ENCODE measurements at places on chromosomes 16 and 17. TPM values are rescaled to one million over a fixed set of nuclear protein-coding genes. Genes with fewer than 3 reads are reported as not detected.

The CD79B gene
- 3.1 TPM for polyA plus RNA-seq

The IRF8 gene
- polyA plus RNA-seq, result 4.8 TPM

The TBC1D24 gene
- polyA plus RNA-seq, result 21.8 TPM

The ZP2 gene
- 0.43 TPM for polyA plus RNA-seq

The LDHD gene
- 1.6 TPM for polyA plus RNA-seq

The GLTPD2 gene
- polyA plus RNA-seq, result 0.54 TPM

The SYNGR3 gene
- 0.72 TPM for polyA plus RNA-seq

The TCAP gene
- polyA plus RNA-seq, result 328 TPM

The NLRC5 gene
- polyA plus RNA-seq, result 4.0 TPM

The CHD9 gene
- polyA plus RNA-seq, result 46.8 TPM

The GUCY2D gene
- polyA plus RNA-seq, result not detected

The GAS2L2 gene
- polyA plus RNA-seq, result not detected

The PAQR4 gene
- polyA plus RNA-seq, result 6.6 TPM

The CACNG1 gene
- 214 TPM for polyA plus RNA-seq

The GAST gene
- not detected for polyA plus RNA-seq

The SEPTIN1 gene
- 2.0 TPM for polyA plus RNA-seq

The TEX14 gene
- polyA plus RNA-seq, result 5.0 TPM

The PLXDC1 gene
- 5.6 TPM for polyA plus RNA-seq

The CRLF3 gene
- polyA plus RNA-seq, result 13.8 TPM

The OR1A1 gene
- polyA plus RNA-seq, result 0.10 TPM

The ZNF469 gene
- polyA plus RNA-seq, result 5.9 TPM

The IL34 gene
- polyA plus RNA-seq, result 6.7 TPM

The FBXL16 gene
- polyA plus RNA-seq, result 0.44 TPM

The ADAMTS18 gene
- 0.68 TPM for polyA plus RNA-seq

The PDPK1 gene
- polyA plus RNA-seq, result 32.3 TPM

The NPIPB6 gene
- 1.8 TPM for polyA plus RNA-seq

The METRNL gene
- 37.8 TPM for polyA plus RNA-seq

The AATK gene
- polyA plus RNA-seq, result 8.7 TPM

The NLRC3 gene
- polyA plus RNA-seq, result 1.0 TPM

The FAM117A gene
- 17.0 TPM for polyA plus RNA-seq

The MFAP4 gene
- polyA plus RNA-seq, result 269 TPM

The C17orf107 gene
- 1.4 TPM for polyA plus RNA-seq

The PMFBP1 gene
- polyA plus RNA-seq, result 1.3 TPM

The DVL2 gene
- polyA plus RNA-seq, result 35.9 TPM

The CCR7 gene
- polyA plus RNA-seq, result 0.35 TPM

The CRYM gene
- not detected for polyA plus RNA-seq

The ABCA5 gene
- 20.9 TPM for polyA plus RNA-seq

The KCNJ18 gene
- polyA plus RNA-seq, result not detected

The GNG13 gene
- polyA plus RNA-seq, result not detected

The OR3A2 gene
- polyA plus RNA-seq, result 0.11 TPM

The MYL11 gene
- 7,940 TPM for polyA plus RNA-seq

The CHST4 gene
- polyA plus RNA-seq, result not detected

The MPP2 gene
- polyA plus RNA-seq, result 4.0 TPM

The PERCC1 gene
- polyA plus RNA-seq, result 0.26 TPM

The CSH1 gene
- polyA plus RNA-seq, result 3.2 TPM

The ITGAD gene
- polyA plus RNA-seq, result 0.05 TPM

The ANKRD13B gene
- 17.3 TPM for polyA plus RNA-seq

The SSTR5 gene
- 0.08 TPM for polyA plus RNA-seq

The EFCAB5 gene
- 0.64 TPM for polyA plus RNA-seq

The CCL17 gene
- not detected for polyA plus RNA-seq

The UNC13D gene
- 7.7 TPM for polyA plus RNA-seq

The B9D1 gene
- 8.1 TPM for polyA plus RNA-seq

The YBX2 gene
- polyA plus RNA-seq, result 2.7 TPM

Data from muscle of leg (tissue), 16 donors.